Esophagus muscularis mucosa (tissue), 4 donors: ENCODE measurements at places on chromosomes 2 and 18.

DNA sequence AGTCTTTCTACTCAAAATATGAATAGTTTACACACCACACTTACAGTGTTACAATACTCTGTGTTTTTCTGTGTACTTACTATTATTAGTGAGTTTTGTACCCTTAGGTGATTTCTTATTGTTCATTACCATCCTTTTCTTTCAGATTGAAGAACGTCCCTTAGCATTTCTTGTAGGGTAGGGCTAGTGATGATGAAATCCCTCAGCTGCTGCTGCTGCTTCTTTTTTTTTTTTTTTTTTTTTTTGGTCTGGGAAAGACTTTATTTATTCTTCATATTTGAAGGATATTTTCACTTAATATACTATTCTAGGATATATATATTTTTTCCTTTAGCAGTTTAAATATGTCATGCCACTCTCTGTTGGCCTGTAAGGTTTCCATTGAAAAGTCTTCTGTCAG, 29.0 kb upstream of the SERPINB2 start:
- DNase-seq: no peak

DNA sequence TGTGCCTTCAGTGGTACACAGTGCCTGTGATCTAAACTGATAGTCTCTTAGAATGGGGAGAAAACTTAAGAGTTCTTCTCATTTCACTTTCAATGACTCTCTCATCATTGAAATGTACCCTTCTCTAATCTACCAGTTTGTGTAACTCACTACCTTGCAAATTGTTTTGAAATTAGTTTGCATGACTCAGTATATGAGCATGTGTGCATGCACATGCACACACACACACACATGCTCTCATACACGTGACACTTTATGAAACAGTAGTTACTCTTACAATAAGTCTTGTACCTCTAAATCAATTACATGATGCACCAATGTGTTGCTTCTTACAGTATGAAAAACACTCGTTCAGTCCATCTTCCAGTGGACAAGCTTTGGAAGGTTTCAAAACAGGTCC, 10.6 kb downstream of the LYPD6B start:
- DNase-seq: peak; percentile 78

- DNase-seq: no peak
These were observed 8.6 kb downstream of the RASGRP3 start for GRCh38 chr2:33485051-33485450.

DNA sequence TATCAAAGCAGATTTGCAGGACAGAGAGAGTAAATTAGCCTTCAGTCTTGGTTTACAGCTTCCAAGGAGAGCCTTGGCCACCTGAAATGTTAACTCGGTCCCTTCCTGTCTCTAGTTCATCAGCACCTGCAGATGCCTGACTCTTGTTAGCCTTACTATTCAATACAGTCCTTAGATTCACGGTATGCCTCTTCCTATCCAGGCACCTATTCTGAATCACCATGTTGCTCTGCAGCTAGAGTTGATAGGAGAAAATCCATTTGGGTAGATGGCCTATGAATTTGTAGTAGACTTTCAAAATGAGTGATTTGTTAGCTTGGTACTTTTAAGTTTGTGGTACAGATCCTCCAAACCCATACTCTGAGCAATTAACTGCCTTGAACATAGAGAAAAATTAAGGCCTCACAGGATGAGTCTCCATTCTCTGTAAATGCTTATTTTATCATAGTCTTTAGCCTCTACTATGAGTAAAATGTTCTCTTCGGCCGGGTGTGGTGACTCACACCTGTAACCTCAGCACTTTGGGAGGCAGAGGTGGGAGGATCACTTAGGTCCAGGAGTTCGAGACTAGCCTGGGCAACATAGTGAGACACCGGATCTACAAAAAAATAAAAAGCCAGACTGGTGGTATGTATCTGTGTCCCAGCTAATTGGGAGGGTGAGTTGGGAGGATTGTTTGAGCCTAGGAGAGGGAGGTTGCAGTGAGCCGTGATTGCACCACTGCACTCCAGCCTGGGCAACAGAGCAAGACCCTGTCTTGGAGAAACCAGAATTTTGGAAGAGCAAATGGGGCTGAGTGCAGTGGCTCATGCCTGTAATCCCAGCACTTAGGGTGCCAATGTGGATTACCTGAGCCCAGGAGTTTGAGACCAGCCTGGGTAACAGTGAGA, 32.9 kb downstream of the PTCD3 start:
- DNase-seq: no peak

DNA sequence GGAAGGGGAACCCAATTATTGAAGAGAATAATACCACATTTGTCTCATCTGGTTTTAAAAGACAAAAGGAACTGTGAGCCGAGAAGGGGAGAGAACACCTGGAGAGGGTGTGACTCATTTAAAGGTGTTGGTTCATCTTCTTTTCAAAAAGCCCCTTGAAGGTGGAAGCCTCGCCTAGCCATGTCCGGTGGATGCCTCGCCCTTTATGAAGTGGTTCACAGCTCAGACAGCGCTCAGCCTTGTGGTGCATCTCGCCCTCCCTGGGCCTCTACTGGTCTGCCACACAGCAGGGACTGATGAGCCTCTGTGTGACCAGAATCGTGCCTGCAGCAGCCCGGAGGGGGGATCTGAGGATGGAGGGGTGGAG, 290.0 kb upstream of the CXCR4 start:
- peak; percentile 82 for DNase-seq

GRCh38 chr2:168432565-168433186, 23.4 kb upstream of the CERS6 start:
- DNase-seq: no peak
